ENCODE measurements at places on chromosomes 6 and 20.

- DNase-seq, result no peak
Observed at GRCh38 chr6:75600768-75601167, 912 bp upstream of the SENP6 start.

GRCh38 chr6:126232671-126233070 is 107.2 kb upstream of the CENPW start:
- DNase-seq, result no peak

DNA sequence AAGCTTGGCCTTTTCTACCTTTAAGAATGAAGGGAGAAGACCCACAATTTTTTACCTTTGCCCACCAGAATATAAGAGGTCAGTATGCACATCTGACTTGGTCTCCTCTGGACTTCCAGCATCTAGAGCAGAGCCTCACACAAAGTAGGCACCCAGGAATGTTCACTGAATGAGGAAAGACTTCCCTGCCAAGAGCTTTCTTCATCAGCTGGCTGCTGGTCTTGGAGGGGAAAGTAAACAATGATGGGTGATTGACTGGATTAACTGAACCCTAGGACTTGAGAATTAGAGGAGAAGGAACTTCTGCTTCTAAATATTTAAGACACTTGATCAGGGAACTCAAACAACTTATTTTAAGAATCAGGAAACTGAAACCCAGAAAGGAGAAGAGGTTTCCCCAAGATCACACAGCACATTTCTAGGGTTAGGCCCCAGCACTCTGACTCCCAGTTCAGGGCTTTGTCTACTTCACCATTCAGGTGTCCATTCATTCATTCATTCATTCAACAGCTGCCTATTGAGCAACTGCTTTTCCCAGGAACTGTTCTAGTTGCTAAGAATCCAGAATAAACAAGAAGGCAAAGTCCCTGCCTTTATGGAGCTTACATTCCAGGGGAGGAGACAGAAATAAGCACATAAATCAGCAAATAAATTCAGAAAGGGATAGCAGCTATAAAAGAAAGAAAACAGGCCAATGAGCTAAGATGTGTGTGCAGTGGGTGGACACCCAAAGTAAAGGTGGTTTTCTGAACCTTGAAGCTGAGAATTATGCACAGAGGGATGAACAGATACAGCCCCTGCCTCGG is 216.9 kb upstream of the LRFN2 start:
- DNase-seq, result no peak

DNA sequence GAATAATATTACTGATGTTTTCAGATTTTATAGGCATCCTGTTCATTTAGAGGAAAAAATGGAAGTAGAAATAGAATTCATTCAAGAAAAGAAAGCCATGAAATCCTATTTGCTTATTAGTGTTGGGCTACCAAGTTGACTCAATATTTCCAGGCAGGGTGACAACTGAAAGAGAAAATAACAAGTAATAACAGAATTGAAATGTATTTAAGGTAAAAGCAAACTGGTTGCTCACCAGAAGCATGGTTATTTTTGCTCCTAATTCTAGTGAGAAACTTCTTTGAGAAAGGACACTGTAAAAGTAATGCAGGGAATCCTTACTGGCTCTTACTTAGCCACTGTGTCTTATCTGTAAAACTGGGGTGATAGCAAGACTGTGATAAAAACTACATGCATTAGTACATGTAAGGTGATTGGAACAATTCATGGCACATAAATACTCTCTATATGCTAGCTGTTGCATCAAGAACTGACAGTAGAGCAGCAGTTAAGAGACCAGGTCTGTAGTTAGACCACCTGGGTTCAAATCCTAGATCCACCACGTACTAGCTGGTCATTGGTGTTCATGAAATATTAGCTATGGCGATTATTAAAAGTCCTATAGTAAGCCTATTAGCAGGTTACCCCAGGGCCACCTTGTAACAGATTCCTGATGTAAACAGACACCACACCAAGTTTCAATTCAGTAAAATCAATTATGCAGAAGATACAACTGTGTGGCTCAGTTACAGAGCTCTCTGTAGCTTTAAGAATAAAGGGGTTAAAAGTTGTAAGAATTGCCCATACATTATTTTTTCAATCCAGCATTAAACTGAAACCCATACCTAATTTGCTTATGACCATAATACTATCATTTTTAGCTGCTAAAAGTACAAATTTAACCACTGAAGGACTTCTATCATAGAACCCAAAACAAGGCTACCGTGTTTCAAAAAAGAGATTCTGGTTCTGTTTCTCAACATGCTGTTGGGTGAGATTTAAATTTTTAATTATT is 159.2 kb upstream of the COL21A1 start:
- DNase-seq, result no peak

- DNase-seq, result no peak
Observed at GRCh38 chr6:47741807-47742206, 40.0 kb upstream of the OPN5 start.

- no peak for DNase-seq
Observed at GRCh38 chr20:9218531-9218961, 149.7 kb downstream of the PLCB4 start.

DNA sequence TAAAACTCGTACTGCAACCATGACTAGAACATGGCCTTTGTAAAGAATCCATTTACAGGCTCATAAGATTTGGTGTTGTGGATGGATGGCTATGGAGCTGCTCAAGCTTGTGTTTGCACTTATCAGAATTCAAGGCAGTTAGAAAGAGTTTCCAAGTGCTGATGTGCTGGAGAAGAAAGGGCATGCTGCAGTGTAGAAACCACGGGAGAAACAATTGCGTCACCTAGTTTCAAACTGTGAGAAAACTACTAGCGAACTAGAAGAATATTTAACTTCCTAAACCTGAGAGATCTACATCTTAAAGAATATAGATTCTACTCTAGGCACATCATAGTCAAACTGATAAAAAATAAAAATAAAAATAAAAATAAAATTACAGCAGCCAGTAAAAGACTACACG is 116.2 kb downstream of the SGK1 start:
- DNase-seq, result no peak

DNA sequence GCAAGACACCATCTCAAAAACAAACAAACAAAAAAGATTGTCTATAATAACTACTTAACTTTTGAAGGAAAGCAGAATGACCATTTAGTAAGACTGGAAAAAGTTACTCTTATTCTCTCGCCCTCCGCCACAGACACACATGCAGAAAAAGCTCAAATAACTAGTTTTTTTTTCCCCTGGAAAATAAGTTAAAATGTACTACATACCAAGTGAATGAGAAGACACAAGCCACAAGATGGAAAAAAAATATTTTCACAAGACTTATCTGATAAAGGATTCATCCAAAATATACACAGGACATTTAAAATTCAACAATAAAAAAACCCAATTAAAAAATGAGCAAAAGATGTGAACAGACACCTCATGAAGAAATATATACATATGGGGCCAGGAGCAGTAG is 31.9 kb downstream of the NUDT3 start:
- no peak for DNase-seq

DNA sequence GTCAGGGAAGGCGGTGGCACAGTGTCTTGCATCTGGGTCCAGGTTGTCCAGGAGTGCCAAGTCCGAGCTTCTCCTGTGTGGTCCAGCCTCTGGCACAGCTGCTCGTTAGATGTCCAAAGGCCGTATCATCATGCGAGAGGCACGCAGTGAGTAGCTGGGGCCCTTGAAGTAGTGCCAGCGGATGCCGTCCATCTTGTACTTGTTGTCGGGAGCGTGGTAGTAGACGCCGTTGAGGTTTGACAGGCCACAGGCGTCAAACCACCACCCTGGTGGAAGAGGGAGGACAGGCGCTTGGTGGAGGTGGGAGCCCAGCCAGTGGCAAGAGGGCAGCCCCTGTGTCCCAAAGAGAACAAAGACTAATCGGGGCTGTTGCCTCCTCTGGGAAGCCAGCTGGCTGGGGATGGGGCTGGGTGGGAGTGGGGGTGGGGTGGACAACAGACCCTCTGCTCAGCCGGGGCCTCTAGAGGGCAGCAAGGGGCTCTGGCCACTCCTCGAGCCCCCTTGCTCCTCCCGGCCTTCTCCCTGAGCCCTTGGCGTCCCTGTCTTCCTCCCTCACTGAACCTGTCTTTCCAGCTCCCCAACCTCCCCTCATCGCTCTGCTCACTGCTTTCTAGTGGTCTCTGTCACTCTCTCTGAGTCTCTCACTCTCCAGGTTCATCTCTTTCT is 39.5 kb downstream of the FAM110A start:
- DNase-seq, result no peak

GRCh38 chr6:44127186-44128019 is at the start of the genes MRPL14 and TMEM63B:
Gene MRPL14 (minus strand): TSS chr6:44127452. CDS start chr6:44116611, 10,841 bp downstream.
Gene TMEM63B (plus strand): TSS chr6:44127554. CDS start chr6:44134585, 7,031 bp downstream.
- DNase-seq, result peak; percentile 82

GRCh38 chr6:106360410-106360988 is at the start of gene CRYBG1:
Gene CRYBG1 (plus strand): TSS chr6:106360717. CDS start chr6:106360909, 192 bp downstream.
- no peak for DNase-seq

GRCh38 chr6:146267946-146268345 is 239.1 kb downstream of the GRM1 start:
- no peak for DNase-seq

- no peak for DNase-seq
Observed at GRCh38 chr6:26123675-26123946, 36.4 kb downstream of the HFE start.

Data from GDM1 (cell line).